ENCODE measurements at places on chromosomes 16 and 17.
A peak's percentile ranks its signal among the peaks of the same experiment; 100 is the strongest.

- peak; percentile 26 for DNase-seq
Measured at GRCh38 chr16:22296225-22297113, 740 bp upstream of the POLR3E start.

- DNase-seq, result peak; percentile 93
Measured at GRCh38 chr16:68310774-68311511, at the start of the genes PRMT7 and SLC7A6OS. Gene PRMT7 (plus strand): TSS chr16:68311019. CDS start chr16:68315980, 4,961 bp downstream. Gene SLC7A6OS (minus strand): TSS chr16:68310946. CDS start chr16:68310926, 20 bp downstream.

DNA sequence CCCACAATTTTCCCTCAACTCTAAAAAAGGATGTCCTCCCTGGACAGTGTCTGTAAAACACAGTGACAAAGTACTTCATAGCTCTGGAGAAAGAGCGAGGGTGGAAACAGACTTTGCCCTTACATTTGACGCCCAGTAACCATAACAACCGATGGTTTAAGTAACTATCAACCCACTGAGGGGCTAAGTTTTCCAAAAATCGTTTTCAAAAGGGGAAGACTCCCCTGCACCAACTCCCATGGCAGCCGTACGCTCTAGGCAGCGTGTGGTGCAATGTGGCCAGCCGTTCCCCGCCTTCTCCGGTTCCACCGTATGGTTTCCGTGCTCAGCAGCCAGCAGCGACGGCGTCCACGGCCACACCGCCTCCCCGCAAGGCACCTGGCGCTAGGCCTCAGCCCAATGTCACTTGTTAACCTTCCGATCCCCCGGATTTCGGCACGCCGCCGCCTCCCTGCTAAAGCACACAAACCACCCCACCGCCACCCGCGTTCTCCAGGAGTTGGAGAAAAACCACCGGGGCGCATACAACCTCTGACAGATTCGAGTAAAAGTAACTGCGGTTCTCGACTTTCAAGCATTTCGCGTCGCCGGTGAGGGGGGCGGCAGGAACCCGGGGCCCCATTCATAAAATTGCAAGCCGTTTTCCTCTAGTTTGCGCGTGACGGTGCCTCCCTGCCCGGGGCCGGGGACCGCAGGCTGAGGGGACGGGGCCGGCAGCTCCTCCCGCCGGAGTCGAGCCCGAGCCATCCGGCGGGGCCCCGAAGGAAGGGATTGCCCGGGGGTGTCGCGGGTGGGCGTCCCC, 661 bp downstream of the TEX2 start:
- DNase-seq, result peak; percentile 54

GRCh38 chr17:51676691-51677487, 416.5 kb downstream of the UTP18 start:
- DNase-seq, result no peak

GRCh38 chr17:81656835-81657234, 493 bp upstream of the PDE6G start:
- DNase-seq, result no peak

DNA sequence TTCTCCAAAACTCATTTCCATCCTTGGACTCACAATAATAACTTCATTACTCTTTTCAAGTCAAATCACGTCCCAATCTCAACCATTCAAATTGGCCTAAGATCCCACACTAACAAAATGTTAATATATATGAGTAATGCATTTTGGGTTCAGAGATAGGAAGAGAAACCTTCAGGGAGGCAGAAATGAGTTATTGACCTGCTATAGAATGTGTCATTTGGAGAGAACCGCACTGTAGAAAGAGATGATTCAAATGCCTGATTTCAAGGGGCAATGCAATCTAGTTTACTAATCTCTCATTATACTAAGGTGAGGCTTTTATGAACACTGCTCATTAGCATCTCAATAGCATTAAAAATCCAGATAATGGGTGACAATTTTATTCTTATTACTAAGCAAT, 1595.0 kb upstream of the GOT2 start:
- no peak for DNase-seq

DNA sequence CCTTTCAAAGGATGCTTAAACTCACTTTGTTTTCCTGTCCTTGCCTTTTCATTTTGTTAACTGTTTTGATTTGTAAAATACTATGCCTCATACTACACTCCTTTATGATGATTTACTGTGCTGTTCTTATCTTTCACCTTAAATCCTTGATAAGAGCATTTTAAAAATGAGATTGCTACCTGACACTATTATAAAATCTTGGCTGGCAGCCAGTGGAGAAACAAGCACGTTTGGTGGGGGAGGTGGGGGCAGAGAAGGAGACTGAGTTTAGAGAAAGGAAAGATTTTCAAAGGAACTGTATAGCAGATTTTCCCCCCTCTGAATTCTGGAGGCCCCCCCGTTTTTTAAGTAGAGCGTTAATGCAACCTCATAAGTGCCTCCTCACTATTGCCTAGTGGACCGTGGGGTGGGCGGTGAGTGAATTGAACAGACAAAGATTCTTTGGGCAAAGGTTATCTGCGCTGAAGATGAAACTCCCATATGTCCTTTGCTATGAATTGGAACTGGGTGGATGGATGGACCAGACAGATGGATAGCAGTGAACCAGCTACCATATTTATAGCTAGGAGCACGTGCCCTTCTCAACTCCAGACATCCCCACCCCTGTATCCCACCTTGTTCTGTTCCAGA, 200.2 kb downstream of the CCDC182 start:
- DNase-seq, result no peak

- DNase-seq, result no peak
Measured at GRCh38 chr17:56653877-56654276, 60.4 kb downstream of the NOG start.

- no peak for DNase-seq
Measured at GRCh38 chr17:71948703-71949422, 172.0 kb upstream of the SOX9 start.

DNA sequence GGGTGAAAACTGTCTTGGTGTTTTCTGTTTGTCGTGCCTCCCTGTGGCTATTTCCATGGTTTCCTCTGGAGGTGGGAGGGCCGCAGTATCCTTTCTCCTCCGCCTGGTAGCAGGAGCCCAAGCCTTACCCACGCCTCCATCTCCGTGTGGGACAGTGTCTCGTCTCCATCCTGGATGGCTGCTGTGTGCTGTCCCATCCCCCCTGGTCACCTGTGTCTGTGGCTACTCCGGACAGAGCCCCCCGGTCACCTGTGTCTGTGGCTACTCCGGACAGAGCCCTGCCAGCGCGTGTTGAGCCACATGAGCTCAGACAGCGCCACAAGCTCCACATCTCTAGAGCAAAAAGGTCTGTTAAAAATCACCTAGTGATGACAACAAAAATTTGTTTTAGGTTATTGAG, 198.2 kb upstream of the CHMP6 start:
- DNase-seq, result no peak

GRCh38 chr16:68229431-68230175, 6.3 kb downstream of the ESRP2 start:
- no peak for DNase-seq

DNA sequence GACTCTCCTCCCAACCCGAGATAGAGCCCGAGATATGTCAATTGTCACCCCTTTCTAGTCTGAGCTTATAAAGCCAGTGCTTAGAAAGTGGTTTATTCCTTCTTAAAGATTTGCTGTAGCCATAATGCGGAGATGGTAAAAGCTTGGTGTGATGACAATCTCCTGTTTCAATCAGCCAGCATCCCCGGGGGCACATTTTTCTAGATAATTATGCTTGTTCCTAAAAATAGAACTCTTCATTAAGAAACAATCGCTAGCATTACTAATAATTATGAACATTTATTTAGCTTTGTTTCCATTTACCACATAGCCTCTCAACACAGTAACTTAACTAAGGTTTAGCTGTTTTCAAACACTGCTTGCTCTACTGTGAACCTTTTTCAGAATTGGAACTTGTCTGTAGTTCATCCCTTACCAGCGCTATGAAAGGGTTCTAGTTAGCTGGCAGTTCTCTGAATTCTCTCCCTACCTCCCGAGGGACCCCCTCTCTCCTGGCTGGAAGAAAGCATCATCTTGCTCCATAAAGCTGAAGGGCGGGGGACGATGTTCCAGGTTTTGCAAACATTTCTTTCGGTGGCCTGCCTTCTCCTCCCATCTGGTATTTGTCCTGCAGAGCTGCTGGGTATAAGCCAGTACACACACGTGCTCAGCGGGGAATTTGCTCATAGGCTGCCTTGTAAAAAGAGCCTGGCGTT, 922 bp upstream of the MRPL58 start:
- DNase-seq, result no peak

- DNase-seq, result no peak
Measured at GRCh38 chr17:80372922-80373570, 41.9 kb upstream of the ENDOV start.

DNA sequence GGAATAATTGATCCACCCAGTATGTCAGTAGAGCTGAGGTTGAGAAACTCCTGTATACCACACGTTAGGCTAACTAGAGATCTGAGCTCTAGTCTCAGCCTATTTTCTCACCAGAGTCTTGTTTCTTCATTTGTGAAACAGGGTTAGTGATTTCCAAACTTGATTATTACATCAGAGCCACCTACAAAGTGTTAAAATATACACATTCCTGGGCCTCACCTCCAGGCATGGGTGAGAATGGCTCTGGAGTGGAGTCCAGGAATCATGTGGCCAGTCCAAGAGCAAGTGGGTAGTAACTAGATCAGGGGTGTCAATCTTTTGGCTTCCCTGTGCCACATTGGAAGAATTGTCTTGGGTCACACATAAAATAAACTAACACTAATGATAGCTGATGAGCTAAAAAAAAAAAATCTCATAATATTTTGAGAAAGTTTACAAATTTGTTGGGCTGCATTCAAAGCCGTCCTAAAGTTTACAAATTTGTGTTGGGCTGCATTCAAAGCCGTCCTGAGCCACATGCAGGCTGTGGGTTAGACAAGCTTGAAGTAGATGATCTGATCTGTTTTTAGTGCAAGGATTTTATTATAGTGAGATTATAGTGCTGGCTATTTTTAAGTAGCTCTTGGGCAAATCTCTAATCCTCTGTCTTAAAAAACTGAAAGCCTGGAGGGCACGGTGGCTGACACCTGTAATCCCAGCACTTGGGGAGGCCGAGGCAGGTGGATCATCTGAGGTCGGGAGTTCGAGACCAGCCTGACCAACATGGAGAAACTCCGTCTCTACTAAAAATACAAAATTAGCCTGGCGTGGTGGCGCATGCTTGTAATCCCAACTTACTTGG, 20.4 kb downstream of the PRCD start:
- DNase-seq, result no peak

All from HuH-7.5 (cell line).